Cerebellum (tissue), 4 donors: ENCODE measurements at places on chromosomes 3 and 15.

DNA sequence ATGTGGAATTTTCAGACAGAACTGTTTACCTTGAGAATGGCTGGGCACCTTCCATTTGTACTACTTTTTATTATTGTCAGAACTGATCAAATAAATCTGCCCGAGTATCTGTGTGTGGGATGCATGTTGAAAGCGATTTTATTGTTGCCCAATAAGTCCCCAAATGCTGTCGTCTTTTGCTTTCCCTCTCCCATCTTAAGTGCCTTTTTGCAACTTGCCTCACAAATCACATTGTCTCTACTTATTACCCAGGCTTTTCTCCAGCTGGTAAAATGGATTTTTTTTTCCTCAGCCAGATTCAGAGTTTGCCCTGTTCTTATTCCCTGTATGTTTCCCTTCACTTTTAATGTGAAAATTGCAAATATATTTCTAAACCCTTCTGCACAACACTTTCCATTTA is 163.1 kb downstream of the CNTN4 start:
- DNase-seq, result no peak

- no peak for DNase-seq
These were observed 15.4 kb upstream of the BTLA start for GRCh38 chr3:112514527-112515128.

- no peak for DNase-seq
These were observed 18.9 kb downstream of the CDCP1 start for GRCh38 chr3:45127130-45127822.

- no peak for DNase-seq
These were observed 128.6 kb upstream of the IQSEC1 start for GRCh38 chr3:13201851-13202250.

DNA sequence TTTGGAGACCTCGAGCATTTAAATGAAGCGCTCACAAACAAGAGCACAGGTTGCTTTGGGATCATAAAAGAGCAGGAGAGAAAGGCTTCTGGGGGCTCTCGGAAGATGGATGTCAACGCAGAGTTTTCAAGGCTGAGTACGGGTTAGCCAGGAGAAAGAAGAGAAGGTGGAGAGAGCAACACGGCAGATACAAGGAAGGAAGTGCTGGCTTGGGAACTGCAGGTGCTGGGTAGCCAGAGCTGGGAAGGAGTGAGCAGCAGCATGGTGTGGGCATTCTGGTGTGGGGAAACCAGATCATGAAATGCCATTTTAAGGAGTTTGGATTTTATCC is 580 bp upstream of the RUBCN start:
- DNase-seq, result no peak

DNA sequence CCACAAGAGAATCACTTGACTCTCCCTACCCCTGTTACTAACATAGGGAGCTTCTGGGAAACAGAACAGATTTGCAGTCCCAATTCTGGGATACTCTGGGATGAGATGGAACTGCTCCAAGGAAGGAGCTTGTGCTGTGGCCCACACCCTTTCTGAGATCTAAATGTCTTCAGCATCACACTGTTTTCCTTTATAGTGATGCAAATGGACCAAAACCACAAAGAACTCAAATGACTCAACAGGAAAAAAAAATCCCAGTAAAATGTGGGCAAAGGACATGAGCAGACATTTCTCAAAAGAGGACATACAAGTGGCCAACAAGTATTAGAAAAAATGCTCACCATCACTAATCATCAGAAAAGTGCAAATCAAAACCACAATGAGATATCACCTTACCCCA is 155.6 kb downstream of the NECTIN3 start:
- no peak for DNase-seq

DNA sequence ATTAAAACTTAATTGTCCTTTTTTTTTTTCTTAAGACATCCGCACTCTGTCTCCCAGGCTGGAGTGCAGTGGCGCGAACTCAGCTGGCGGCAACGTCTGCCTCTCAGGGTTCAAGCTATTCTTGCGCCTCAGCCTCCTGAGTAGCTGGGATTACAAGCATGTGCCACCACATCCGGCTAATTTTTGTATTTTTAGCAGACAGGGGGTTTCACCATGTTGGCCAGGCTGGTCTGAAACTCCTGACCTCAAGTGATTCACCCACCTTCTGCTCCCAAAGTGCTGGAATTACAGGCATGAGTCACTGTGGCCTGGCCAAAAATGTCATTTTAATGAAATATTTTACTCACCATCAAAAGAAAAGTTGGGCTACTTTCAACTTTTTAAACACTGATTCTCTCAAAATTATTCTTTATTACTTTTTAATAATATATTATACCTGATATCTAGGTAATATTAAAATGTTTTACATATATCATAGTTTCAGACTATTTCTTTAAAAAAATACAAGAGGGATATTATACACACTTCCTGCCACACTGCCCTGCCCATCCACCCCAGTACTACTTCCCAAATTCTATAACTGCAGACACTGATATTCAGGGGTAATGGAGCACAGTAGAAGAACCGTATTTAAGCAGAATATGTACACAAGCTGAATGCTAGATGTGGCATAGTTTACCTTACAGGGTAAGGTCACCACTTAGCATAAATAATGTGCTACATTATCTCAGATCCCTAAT is 723.9 kb upstream of the ZNF385D start:
- DNase-seq, result no peak

DNA sequence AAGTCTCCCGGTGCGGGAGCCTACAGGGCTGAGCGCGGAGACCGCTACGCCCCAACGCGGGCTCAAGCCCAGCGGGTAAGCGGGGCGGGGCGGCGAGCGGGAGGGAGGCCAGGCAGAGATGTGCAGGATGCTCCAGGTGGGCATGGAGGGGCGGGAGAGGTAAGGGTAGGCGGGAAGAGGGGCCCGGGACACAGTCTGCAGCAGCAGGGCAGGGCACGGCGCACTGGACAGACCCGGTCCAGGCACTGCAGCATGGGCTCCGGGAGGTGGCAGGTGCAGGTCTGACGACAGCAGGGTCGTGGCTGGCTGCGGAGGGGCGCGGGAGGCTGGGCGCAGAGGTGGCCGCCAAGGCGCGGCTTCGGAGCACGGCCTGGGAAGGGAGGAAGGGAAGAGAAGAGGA is 102.8 kb downstream of the GABRB3 start:
- DNase-seq, result no peak

- no peak for DNase-seq
These were observed 83.1 kb upstream of the SETMAR start for GRCh38 chr3:4220065-4220464.

DNA sequence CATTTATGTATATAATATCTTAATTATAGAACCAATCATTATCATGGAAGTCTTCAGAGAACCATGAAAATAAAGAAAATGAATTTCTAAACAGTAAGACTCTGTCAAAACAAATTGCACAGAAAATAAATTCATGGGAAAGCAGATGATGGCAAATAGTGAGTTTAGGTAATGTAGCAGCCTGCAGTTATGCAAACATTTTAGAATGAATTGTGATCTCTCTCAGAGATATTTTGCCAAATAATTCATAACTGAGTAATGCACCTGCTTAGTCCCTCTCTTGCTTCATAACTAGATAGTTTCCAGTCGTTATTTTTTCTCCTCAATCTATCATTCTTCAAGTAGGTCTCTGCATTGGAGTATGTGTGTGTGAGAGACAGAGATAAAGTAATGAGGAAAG is 492.7 kb upstream of the THBS1 start:
- DNase-seq, result no peak

GRCh38 chr3:14126887-14127505 is 2.1 kb downstream of the TMEM43 start:
- DNase-seq, result no peak

- DNase-seq, result no peak
These were observed 875 bp upstream of the NT5DC2 start for GRCh38 chr3:52534281-52535183.

DNA sequence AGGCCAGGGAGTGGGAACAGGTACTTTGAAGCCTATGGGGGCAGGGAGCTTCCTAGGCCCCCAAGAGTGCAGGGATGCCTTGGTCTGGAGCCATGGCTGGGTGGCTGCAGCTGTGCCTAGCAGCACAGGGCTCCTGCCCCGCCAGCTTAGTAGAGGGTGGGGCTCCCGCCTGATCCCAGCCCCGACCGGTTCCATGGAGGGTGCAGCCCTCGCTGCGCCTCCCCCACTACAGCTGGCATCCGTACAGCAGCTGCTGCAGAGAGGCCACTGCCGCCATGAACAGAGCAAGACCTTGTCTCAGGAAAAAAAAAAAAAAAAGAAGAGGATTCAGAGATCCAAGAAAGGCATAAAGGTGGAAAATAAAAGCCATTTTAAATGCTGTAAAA is 277.2 kb downstream of the UBE2E2 start:
- no peak for DNase-seq

DNA sequence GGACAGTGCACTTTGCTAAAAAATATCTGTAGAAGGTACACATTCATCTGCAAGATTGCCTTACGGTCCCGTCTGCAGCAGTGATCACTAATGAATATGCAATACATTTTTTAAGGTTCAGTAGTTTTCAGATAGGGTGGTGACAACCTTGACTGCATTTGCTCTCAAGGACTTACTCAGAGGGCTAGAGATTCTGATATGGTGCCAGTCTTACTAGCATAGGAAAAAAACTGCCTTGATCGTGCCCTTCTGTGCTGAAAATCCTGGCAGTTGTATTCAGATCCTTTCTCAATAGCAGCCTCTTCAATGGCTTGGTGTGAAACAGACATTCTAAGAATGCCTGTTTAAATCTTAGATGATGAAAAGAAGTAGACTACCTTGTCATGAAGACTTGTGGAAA is 411.9 kb upstream of the CCDC54 start:
- no peak for DNase-seq

- DNase-seq, result no peak
These were observed 24.1 kb downstream of the SLC28A1 start for GRCh38 chr15:84908564-84908963.

GRCh38 chr3:133799794-133800585 is 5.6 kb upstream of the SRPRB start:
- DNase-seq, result no peak

- no peak for DNase-seq
These were observed 49.2 kb downstream of the SLC15A2 start for GRCh38 chr3:121943431-121943830.

GRCh38 chr15:68278595-68279405 is 1.3 kb downstream of the FEM1B start:
- no peak for DNase-seq

DNA sequence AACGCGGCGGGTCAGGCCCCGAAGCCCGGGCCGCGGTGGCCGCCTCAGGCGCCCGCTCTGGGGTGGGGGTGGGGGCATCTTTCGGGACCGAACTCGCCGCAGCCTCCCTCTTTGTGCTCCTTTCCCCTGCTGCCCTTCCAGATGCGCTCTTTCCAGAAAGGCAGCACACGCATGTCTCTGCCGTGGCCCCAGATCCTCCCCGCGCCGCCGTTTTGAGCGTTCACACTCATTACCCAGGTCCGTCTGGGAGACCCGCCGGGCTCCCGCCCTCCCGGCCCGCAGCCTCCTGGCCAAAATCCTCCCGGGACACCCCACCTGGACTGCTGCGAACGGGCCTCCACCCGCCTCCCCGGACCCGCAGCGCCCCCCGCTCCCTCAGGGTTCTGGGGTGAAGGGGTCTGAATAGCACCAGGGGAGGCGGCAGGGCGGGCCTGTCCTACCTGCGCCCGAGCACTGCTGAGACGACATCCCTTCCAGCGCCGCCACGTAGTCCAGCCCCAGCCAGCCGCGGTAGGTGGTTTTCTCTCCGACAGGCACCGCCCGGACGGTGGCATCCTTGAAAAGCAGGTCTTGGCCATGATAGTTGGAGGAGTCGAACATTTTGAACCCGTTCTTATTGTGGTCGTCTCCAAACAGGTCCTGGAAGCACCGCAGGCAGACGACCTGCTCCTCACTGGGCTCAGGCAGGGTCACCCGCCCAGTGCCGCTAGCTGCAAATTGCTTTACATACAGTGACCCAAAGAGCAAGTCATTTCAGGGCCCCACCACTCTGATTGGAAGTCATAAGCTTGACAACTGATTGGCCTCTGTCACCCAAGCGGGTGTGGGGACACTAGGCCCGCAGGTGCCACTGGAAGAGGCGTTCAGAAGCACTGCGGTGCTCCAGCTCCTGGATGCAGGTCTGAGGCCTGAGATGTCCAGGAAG is 25.9 kb downstream of the MELTF start:
- no peak for DNase-seq

DNA sequence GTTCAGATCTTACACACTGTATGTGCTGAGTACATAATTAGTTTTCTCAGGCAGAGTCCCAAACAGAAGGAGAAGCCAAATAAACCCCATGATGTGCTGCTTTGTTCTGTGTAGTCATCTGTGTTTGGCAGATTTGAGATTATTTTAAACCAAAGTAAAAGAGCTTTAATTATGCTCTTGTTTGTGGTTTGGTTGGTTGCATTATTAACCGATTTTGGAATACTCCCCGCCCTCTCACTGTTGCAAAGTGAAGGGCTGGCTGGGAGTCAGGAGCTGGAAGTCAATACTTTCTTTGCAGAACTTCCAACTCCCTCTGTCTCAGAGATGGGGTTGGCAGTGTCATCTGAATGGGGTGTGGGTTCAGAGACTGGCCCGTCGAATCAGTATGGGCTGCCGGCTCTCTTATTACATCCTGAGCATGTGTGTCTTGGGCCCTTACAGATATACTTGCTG is 34.4 kb downstream of the SLCO3A1 start:
- no peak for DNase-seq

DNA sequence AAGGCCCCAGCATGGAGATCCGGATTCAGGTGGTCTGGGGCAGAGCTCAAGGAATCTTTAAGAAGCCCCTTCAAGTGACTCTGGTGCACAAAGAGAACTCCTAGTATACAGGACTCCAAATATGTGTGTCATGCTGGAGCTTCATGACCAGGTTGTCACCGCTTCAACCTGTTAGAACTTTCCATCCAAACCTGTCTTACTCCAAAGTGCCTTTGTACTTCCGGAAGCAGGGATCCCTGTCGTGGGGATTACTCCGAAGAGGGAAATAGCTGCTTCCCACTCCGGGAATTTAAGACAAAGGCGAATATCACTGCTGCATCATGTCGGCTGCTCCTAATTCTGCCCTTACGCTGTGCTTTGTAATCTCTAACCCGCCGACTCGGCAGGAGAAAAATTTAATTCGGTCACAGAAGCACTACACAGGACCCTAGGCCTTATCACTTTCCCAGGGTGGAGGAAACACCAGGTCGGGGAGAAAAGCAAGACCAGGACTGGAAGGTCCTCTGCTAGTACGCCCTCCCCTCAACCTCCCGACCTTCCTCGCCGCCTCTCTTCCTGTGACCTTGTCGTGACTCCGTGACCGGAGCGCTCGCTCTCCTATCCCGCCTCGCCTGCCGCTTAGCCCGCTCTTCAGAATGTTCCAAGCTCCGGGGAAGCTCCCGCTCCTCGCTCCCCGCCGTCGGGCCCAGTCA is 730 bp downstream of the HIGD1A start:
- peak; percentile 40 for DNase-seq

DNA sequence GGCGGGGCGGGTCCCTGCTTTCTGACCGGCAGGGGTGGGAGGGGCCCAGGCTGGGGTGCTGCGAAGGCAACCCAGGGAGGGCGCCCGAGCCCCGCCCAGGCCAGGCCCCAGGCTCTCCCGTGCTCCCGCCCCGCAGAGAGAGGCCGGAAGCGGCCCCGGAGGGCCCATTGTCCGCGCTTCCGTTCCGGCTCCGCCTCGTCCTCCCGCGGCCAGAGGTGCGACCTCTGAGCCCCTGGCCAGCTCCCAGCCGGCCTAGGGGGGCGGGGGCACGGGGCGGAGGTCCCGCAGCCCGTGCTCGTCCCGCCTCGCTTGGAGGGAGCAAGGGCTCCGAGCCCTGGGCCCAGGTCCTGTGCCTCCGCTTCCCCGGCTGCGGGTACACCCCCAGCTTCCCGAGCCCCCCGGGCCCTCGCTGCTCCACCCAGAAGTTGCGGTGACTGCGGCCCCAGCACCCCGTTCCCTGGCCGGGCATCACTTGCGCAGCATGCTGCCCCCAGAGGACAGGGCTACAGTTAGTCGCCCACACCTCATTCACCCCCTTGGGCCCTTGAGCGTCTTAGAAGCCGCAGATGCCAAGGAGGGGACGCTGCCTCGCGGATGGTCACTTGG is 20.4 kb upstream of the PLXND1 start:
- DNase-seq, result peak; percentile 56
